AG20443 (cell line): ENCODE measurements at places on chromosomes 7 and 10.
A peak's percentile ranks its signal among the peaks of the same experiment; 100 is the strongest.

- DNase-seq = no peak
Observed at GRCh38 chr7:69545175-69545574, 53.1 kb upstream of the AUTS2 start.

DNA sequence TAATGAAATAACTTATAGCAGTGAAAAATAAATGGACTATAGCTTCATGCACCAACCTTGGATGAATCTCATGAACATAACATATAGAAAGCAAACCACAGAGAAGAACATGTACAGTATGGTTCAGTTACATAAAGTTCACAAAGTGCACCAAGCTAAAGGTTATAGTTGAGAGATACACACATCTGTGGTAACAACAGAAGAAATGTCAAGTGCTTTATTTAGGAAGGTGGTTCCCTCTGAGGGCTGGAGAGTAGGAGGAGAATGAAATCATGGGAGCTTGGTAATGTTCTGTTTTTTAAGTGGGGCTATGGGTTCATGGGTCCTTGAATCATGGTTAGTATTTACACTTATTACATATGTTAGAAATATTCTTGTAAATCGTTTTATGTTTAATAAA lies 323.3 kb downstream of the PHTF2 start:
- no peak for DNase-seq

- no peak for DNase-seq
Observed at GRCh38 chr10:123788981-123789380, 102.6 kb downstream of the CPXM2 start.

GRCh38 chr10:99945263-99945662 lies 64.5 kb downstream of the DNMBP start:
- peak; percentile 86 for DNase-seq

GRCh38 chr10:103491729-103492364 lies 1.7 kb upstream of the NEURL1 start:
- peak; percentile 91 for DNase-seq

- DNase-seq = no peak
Observed at GRCh38 chr10:792792-793100, 103.3 kb upstream of the DIP2C start.

- DNase-seq = no peak
Observed at GRCh38 chr10:29830531-29831512, 196.1 kb upstream of the SVIL start.
